ENCODE measurements at places on chromosomes 5 and 9.

DNA sequence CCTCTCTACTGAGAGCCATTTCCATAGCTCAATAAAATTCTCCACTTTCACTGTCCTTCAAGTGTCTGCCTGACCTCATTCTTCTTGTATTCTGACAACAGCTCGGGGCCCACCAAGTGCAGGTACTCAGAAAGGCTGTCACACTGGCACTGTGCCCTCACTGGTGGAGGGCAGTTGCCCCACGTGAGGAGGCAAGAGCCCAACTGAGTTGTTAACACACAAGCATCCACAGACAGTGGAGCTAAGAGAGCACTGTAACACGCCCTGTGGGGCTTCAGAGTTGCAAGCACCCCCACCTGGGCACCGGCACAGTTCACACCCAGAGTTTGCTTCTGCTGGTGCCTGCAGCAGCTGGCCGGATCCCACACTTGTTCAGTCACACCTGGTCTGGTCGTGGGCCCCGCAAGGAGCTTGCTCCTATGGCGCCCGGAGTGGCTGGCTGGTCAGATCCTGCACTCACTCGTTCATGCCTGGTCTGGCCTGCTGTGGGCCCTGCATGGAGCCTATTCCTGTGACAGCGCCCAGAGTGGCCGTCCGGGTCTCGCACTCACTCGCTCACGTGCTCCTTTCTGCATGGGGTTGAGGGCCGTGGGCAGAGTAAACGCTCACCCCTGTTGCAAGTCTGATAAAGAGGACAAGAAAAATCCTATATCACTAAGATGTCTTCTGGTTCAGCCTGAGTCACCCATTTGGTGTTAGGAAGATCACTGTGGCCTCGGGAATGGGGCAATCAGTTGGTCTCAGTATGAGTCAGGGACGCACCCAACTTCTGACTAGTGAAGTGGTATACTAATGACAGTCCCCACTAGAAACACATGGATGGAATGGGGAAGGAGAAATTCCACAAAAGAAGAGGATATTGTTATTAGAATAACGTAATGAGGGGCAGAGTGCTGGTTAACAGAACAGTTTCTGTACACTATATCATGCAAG lies 87.0 kb upstream of the CCNH start:
- DNase-seq: no peak

- DNase-seq: peak; percentile 80
These were observed 51.3 kb downstream of the ARHGEF37 start for GRCh38 chr5:149632311-149633251.

DNA sequence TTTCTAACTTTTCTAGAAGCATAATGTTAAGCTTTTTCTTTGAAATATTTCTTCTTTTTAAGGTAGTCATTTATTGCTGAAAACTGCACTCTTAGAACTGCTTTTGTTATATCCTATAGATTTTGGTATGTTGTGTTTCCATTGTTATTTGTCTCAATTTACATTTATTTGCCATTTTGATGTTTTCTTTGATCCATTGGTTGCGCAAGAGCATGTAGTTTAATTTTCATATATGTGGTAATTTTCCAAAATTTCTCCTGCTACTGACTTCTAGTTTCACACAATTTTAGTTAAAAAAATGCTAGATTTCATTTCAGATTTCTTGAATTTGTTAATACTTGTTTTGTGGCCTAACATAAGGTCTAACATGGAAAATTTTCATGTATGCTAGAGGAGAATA lies 1029.3 kb upstream of the TYRP1 start:
- no peak for DNase-seq

DNA sequence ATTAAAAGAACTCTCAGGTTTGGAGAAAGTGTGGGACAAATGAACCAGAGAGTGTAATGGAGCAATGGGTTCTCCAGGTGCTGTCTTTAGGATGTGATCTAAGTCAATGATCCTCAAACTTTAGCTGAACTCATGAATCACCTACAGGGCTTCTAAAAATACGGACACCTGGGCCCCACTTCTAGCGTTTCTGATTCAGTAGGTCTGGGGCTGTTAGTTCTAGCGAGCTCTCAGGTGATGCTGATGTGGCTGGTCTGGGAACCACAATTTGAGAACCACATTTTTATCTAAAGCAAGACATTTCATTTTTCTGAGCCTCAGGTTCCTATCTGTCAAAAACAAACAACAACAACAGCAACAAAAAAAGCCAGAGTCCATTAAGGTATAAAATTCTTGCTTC lies 35.1 kb upstream of the PCA3 start:
- no peak for DNase-seq

GRCh38 chr9:100355561-100355960 lies 2.8 kb upstream of the TEX10 start:
- DNase-seq: no peak

- no peak for DNase-seq
These were observed 154.2 kb upstream of the TYRP1 start for GRCh38 chr9:12538842-12539579.

All from iris pigment epithelial cell (primary cell).